ENCODE measurements at places on chromosomes 12 and 14. TPM values are rescaled to one million over a fixed set of nuclear protein-coding genes. Genes with fewer than 3 reads are reported as not detected.

Gene PIGH
- total RNA-seq: 24.2 TPM

Gene OR6C2
- total RNA-seq: not detected

Gene TMEM253
- not detected for total RNA-seq

Gene PRH2
- total RNA-seq: not detected

Gene ZDHHC22
- total RNA-seq: not detected

Gene TMEM30B
- 1.9 TPM for total RNA-seq

Gene WSCD2
- total RNA-seq: not detected

Gene CIDEB
- 12.4 TPM for total RNA-seq

Gene LHX5
- total RNA-seq: not detected

Gene PLD4
- not detected for total RNA-seq

Gene AJUBA
- 0.90 TPM for total RNA-seq

GRCh38 chr12:112381406-112381882, 787 bp downstream of the HECTD4 start:
- H3K27me3 ChIP-seq: no peaks in the 10 kb centered on the region
- peak; percentile 34 for DNase-seq
- H3K4me3 ChIP-seq: peak overlapping the region; percentile 69

GRCh38 chr12:110012137-110012536, 12.9 kb downstream of the ANKRD13A start:
- peaks cover 10% of the 10 kb centered on the region for H3K36me3 ChIP-seq
- H3K4me1 ChIP-seq: peaks cover 14% of the 10 kb centered on the region
- no peak for DNase-seq
- no peak overlapping the region for H3K4me3 ChIP-seq
- H3K27ac ChIP-seq: no peak overlapping the region

DNA sequence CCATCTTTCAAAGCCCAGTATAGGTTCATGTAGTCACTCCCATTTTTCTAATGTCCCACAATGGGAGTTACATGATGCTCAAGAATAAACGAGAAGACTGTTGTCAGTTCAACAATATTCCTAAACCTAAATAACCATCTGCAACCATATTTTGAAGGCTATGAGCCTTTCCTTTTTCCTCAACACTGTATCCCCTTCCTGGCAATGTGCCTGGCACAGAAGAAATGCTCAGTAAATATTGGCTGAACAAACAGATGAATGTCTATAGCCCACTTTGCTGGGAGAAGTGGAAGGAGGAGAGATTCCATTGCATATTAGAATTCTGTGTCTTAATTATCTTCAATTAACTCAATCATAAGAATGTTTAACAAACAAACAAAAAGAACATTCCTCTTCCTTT, 6.1 kb downstream of the ARMH4 start:
- no peak overlapping the region for H3K4me3 ChIP-seq
- no peak overlapping the region for H3K27ac ChIP-seq
- no peak for DNase-seq
- H3K36me3 ChIP-seq: no peaks in the 10 kb centered on the region
- no peaks in the 10 kb centered on the region for H3K4me1 ChIP-seq

DNA sequence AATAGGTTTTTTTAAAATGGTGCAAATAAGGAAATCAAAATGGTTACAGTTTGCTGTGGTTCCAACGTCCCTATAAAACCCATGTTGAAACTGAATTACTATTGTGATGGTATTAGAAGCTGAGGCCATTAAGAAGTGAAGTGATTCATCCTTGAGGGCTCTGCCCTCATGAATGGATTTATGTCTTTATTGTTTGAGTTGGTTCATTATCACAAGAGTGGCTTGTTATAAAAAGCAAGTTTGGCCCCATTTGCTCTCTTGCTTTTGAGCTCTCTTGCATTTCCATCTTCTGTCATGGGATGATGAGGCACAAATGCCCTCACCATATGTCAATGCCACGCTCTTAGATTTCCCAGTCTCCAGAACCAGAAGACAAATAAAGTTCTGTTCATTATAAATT, 62.3 kb downstream of the PRKD1 start:
- H3K27me3 ChIP-seq: no peaks in the 10 kb centered on the region
- H3K27ac ChIP-seq: no peak overlapping the region
- H3K36me3 ChIP-seq: no peaks in the 10 kb centered on the region
- H3K4me1 ChIP-seq: no peaks in the 10 kb centered on the region
- H3K4me3 ChIP-seq: no peak overlapping the region

GRCh38 chr14:104382361-104383087, 197.0 kb upstream of the C14orf180 start:
- no peaks in the 10 kb centered on the region for H3K4me1 ChIP-seq
- DNase-seq: peak; percentile 11
- H3K27ac ChIP-seq: no peak overlapping the region

- no peaks in the 10 kb centered on the region for H3K27me3 ChIP-seq
- no peak for DNase-seq
- H3K4me1 ChIP-seq: no peaks in the 10 kb centered on the region
- no peaks in the 10 kb centered on the region for H3K36me3 ChIP-seq
- no peak overlapping the region for H3K4me3 ChIP-seq
- no peak overlapping the region for H3K27ac ChIP-seq
Observed at GRCh38 chr14:42687421-42687820, 1080.7 kb downstream of the LRFN5 start.

DNA sequence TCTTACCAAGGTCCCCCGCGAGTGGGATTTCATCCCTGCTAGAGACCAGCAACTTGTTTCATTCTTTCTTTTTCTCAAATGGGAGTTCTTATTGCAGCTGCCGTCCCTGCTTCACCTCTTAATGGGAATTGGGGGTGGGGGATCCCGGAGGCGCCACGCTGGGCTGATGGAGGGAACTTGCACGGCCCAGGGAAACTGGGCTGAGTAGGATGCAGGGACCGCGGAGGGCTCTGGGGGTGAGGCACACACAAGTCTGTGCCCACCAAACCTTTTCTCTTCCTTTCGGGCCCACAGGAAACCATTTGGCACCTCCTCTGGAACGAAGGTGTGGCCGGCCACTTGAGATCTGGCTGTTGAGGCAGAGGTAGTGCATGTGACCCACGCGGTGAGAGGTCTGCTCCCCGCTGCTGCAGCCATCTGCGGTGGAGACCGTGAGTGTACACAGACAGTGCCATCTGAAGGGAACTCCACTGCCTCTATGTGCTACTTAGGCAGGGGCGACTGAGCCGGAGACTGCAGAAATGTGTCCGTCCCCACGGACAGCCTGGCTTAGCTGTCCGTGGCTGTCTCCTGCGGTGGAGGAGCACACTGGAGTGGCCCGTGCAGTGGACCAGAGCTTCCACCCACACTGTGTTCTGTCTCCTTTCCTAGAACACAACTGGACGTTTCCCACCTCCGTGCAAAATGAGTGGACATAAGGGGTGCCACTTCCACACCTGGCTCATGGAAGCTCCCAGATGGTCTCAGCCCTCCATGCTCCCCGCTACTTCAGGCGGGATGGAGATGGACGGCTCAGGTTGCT, 42.1 kb upstream of the TESC start:
- H3K27ac ChIP-seq: no peak overlapping the region
- H3K27me3 ChIP-seq: no peaks in the 10 kb centered on the region
- H3K36me3 ChIP-seq: peaks cover 18% of the 10 kb centered on the region

- no peak overlapping the region for H3K4me3 ChIP-seq
- H3K27ac ChIP-seq: no peak overlapping the region
- H3K27me3 ChIP-seq: no peaks in the 10 kb centered on the region
- H3K4me1 ChIP-seq: no peaks in the 10 kb centered on the region
Observed at GRCh38 chr12:115543269-115543668, 734.2 kb downstream of the MED13L start.

GRCh38 chr12:93664573-93665138, 12.5 kb upstream of the CRADD start:
- H3K27me3 ChIP-seq: no peaks in the 10 kb centered on the region
- DNase-seq: no peak
- no peak overlapping the region for H3K4me3 ChIP-seq
- H3K36me3 ChIP-seq: no peaks in the 10 kb centered on the region

GRCh38 chr12:98721204-98721702, 76.2 kb downstream of the APAF1 start:
- H3K36me3 ChIP-seq: peaks cover 17% of the 10 kb centered on the region
- H3K27ac ChIP-seq: no peak overlapping the region
- no peaks in the 10 kb centered on the region for H3K4me1 ChIP-seq
- no peak overlapping the region for H3K4me3 ChIP-seq
- DNase-seq: no peak

DNA sequence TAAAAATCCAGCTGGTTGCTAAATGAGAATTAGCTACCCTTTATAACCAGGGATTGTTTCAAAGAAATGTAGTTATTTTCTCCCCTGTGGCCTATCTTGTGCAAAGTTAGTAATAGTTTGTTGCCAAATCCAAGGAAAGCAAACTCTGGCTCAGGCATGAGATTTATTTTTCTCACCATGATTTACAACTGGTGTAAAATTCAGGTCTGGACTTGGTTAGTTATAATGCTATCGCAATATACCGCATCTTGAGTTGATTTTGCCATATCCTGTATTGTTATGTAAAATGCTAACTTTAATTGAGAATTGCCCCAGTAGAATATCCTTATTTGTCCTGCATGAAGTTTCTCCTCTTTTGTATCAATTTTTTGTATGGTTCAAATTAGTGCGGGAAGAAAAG, 135.5 kb downstream of the CRADD start:
- H3K27ac ChIP-seq: no peak overlapping the region
- H3K4me1 ChIP-seq: no peaks in the 10 kb centered on the region
- H3K4me3 ChIP-seq: no peak overlapping the region
- no peak for DNase-seq
- no peaks in the 10 kb centered on the region for H3K27me3 ChIP-seq

- H3K27ac ChIP-seq: no peak overlapping the region
- no peaks in the 10 kb centered on the region for H3K36me3 ChIP-seq
- peaks cover 12% of the 10 kb centered on the region for H3K27me3 ChIP-seq
- no peaks in the 10 kb centered on the region for H3K4me1 ChIP-seq
- H3K4me3 ChIP-seq: no peak overlapping the region
- no peak for DNase-seq
Observed at GRCh38 chr14:70189456-70190077, 816 bp upstream of the SLC8A3 start.

DNA sequence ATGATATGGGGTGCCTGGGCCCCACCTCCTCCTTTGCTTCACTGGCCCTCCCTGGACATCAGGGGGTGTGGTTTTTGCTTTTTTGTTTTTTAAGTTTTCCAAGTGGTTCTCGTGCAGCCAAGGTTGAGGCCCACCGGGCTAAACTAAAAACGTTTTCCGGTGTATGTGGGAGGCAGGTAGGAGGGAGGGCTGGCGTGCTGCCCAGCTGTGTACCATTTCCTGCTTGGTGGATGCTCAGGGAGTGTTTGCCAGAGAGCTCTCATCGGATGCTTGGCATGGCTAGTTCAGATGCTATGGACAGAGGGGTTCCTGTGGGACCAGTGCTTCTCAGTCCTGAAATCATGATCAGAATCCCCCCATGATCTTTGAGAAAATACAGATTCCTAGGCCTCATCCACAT, 246.4 kb downstream of the CACNA1C start:
- H3K4me3 ChIP-seq: no peak overlapping the region
- no peak overlapping the region for H3K27ac ChIP-seq
- no peaks in the 10 kb centered on the region for H3K36me3 ChIP-seq
- no peaks in the 10 kb centered on the region for H3K27me3 ChIP-seq

GRCh38 chr12:110247340-110248095, 33.5 kb upstream of the ATP2A2 start:
- no peaks in the 10 kb centered on the region for H3K4me1 ChIP-seq
- no peaks in the 10 kb centered on the region for H3K27me3 ChIP-seq
- H3K27ac ChIP-seq: no peak overlapping the region
- H3K4me3 ChIP-seq: no peak overlapping the region
- no peaks in the 10 kb centered on the region for H3K36me3 ChIP-seq

GRCh38 chr14:73312687-73313086, 75.4 kb downstream of the PAPLN start:
- H3K4me3 ChIP-seq: no peak overlapping the region
- H3K27me3 ChIP-seq: no peaks in the 10 kb centered on the region
- H3K27ac ChIP-seq: no peak overlapping the region
- no peak for DNase-seq
- no peaks in the 10 kb centered on the region for H3K4me1 ChIP-seq

DNA sequence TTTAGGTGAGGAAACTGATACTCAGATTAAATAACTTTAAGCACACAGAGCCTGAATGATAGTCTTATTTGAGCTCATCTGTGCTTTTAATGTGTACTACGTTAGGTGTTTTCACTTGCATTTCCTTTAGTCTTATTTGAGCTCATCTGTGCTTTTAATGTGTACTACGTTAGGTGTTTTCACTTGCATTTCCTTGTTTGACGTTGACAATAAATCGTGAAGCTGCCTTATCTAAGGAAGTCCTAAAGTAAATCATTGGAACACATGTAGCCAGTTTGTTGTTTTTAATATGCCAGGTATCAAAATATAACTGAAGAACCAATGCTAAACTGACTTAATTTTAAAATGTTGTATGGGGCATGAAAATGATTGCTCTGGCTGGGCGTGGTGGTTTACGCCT, 2.0 kb downstream of the RAP1B start:
- no peaks in the 10 kb centered on the region for H3K27me3 ChIP-seq
- peak; percentile 27 for DNase-seq
- peaks cover 42% of the 10 kb centered on the region for H3K4me1 ChIP-seq
- H3K27ac ChIP-seq: peak overlapping the region; percentile 80
- no peaks in the 10 kb centered on the region for H3K36me3 ChIP-seq

DNA sequence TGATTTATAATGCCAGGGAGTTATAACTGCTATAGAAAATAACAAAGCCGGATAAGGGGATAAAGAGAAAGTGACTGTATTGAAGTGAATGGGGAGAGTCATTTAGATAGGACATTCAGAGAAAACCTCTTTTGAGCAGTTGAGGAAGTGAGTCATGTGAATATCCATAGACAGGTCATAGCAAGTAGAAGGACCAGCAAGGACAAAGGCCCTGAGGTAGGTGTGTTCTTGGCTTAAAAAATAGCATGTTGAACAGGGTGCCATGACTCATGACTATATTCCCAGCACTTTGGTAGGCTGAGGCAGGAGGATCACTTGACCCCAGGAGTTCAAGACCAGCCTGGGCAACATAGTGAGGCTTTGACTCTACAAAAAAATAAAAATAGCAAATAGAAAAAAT, 51.5 kb upstream of the RAP1B start:
- no peak for DNase-seq
- H3K27ac ChIP-seq: no peak overlapping the region

DNA sequence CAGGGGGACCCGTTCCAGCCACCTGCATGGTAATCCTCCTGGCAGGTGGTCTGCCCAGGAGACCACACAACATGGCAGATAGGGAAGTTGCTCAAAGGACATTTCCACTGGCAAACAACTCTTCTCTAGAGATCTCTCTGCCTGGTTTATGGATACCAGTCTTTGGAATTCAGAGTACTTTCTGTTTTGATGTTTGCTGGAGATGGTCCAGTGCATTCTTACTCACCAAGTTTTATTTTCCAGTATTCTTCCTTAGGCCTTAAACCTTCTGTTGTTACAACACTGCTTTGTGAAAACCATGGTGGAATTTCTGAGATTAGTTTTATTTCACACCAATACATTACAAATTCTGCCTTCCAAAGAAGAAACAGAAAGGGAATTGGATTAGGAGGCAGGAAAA, 428.3 kb downstream of the FUT8 start:
- H3K27me3 ChIP-seq: no peaks in the 10 kb centered on the region
- H3K4me3 ChIP-seq: no peak overlapping the region
- H3K4me1 ChIP-seq: peaks cover 58% of the 10 kb centered on the region

GRCh38 chr12:68119250-68119649, 40.3 kb downstream of the IFNG start:
- no peak overlapping the region for H3K27ac ChIP-seq
- DNase-seq: no peak
- no peak overlapping the region for H3K4me3 ChIP-seq
- H3K36me3 ChIP-seq: no peaks in the 10 kb centered on the region
- H3K4me1 ChIP-seq: peaks cover 49% of the 10 kb centered on the region
